Glomerular endothelial cell (primary cell): ENCODE measurements at places on chromosomes 11 and 22. TPM values are rescaled to one million over a fixed set of nuclear protein-coding genes. Genes with fewer than 3 reads are reported as not detected.

Gene POLR2L
- 125 and 145 TPM in 2 replicates for total RNA-seq

Gene RCOR2
- 0.29 and 1.1 TPM in 2 replicates for total RNA-seq

Gene FAT3
- total RNA-seq, result 0.97 and 3.3 TPM in 2 replicates

Gene TESMIN
- total RNA-seq, result 4.0 and 10.8 TPM in 2 replicates

Gene GSTT2
- total RNA-seq, result 0.41 TPM in 1 of 2 replicates, not detected in the other

Gene HTR3A
- total RNA-seq, result not detected in 2 replicates

Gene USP47
- 38.9 and 54.6 TPM in 2 replicates for total RNA-seq

Gene DCDC1
- total RNA-seq, result not detected in 2 replicates

Gene OMP
- total RNA-seq, result 0.53 TPM in 1 of 2 replicates, not detected in the other

Gene C1QTNF5
- 113 and 153 TPM in 2 replicates for total RNA-seq

Gene RASSF10
- total RNA-seq, result 0.23 and 0.34 TPM in 2 replicates

Gene CSNK1E
- 142 and 187 TPM in 2 replicates for total RNA-seq

Gene UPB1
- 0.24 and 0.35 TPM in 2 replicates for total RNA-seq

Gene MAPK8IP2
- 0.29 and 0.58 TPM in 2 replicates for total RNA-seq
